ENCODE measurements at places on chromosomes 5 and 9.

DNA sequence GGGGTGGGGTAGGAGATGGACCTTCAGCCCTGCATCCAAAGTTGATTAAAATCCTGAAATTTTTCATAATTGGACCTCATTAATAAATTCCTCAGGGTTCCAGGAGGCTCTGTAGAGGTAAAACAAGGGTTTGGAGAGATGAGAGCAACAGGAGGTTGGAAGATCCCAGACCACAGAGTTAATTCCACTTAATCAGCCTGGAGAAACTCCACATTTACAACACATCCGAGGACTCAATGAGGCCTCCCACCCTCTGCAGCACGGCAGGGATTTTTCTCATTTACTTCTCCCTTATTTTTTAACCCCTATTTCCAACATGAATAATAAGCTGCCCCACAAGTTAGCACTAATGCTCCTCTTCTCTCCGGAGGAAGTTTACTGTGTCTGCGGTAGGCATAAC, 165.0 kb upstream of the MAP3K1 start:
- no peak for DNase-seq

GRCh38 chr9:8389531-8389930, 590.0 kb upstream of the DMAC1 start:
- no peak for DNase-seq

DNA sequence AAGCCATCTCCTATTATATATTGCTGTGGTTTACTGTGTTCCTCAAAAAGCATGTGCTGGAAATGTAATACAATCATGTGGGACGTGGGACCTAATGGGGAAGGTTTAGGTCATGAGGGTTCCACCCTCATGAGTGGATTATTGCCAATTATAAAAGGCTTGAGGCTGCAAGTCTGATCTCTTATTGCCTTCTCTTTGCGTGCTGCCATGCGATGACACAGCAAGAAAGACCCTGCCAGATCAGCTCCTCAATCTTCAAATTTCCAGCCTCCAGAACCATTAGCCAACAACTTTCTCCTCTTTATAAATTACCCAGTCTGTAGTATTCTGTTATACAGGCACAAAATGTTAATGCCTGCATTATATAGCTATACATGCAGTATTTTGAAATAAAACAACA, 45.4 kb downstream of the MARCHF11 start:
- DNase-seq, result no peak

GRCh38 chr5:149404746-149405549, 25.9 kb upstream of the IL17B start:
- peak; percentile 69 for DNase-seq

DNA sequence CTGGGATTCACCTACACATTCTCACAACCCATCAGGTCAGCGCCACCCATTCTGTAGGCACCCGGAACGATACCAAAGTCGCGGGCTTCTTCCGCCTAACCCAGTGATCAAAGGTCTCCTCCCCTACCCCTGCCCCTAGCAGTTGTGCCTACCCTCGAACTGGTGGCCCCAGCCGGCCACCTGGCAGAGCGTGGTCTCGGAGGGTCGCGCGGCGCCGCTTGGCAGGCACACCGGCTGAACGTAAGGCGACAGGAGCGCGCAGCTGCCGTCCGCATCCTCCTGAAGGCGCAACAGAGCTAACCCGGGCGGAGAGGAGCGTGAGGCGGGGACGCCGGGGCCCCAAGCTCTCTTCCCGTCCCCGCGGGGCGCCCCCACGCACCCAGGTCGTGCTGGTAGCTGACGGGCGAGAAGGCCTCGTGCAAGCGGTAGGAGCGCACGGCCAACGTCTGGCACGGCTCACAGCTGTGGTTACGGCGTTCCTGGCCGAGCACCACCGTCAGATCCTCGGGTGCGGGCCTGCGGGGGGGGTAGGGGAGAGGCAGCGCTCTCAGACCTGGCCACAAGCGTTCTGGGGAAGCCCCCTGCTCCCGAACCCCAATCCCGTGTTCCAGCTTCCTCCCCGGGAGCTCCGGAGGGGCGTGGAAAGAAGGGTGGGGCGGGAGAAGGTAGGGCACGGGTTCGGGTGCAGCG, 2.8 kb upstream of the PFN3 start:
- DNase-seq, result no peak

DNA sequence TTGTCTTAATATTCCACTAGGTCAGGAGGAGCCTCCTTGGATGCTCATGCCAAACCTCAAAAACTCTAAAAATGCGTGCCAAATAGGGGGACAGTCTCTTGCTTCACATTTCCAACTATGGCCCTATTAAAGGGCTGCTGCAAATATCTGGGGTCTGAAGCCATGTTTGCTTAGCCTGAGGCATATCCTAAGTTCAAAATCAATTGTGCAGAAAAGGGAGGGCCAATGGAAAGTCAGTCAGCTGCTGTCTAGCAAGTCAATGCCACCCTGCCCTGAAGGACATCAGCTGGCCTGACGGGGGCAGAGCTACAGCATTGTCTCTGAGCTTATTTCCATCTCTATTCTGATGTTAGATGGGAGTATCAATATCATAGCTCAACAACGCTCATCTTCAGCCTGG, 93.6 kb downstream of the SH3TC2 start:
- no peak for DNase-seq

GRCh38 chr5:76341651-76342334, 61.3 kb upstream of the IQGAP2 start:
- DNase-seq, result no peak

DNA sequence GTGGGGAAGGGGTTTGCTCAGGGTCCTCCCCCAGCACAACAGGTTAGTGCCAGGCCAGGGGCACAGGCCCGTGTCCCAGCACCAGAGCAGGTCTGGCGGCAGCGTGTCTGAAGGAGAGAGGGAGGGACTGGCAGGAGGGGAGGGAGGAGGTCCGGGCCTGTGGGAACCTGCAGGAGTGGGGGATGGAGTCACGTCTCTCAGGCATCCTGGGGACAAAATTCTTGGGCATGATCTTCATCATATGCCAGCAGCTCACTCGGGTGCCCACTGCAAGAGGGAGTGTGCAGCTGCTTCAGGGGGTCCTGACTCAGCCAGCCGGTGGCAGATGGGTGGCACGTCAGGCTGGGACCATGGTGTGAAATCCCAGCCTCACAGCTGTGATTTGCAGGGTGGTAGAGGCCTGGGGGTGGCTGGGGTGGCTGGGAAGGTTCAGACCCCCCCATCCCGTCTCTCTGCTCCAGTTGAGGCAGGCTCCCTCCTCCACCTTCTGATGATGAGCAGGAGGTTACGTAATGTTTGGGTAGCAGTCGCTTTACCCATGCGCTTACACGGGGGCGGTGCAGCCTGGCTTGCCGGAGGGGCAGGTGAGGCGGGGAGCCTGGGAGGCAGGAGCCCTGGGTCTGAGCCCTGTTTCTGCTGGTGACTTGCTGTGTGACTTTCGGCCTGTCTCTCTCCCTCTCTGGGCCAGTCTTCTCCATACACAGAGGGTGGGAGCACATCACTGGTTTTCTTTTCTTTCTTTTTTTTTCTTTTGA, 40.5 kb downstream of the NCS1 start:
- no peak for DNase-seq

GRCh38 chr5:143229896-143230675, 173.4 kb downstream of the NR3C1 start:
- no peak for DNase-seq

DNA sequence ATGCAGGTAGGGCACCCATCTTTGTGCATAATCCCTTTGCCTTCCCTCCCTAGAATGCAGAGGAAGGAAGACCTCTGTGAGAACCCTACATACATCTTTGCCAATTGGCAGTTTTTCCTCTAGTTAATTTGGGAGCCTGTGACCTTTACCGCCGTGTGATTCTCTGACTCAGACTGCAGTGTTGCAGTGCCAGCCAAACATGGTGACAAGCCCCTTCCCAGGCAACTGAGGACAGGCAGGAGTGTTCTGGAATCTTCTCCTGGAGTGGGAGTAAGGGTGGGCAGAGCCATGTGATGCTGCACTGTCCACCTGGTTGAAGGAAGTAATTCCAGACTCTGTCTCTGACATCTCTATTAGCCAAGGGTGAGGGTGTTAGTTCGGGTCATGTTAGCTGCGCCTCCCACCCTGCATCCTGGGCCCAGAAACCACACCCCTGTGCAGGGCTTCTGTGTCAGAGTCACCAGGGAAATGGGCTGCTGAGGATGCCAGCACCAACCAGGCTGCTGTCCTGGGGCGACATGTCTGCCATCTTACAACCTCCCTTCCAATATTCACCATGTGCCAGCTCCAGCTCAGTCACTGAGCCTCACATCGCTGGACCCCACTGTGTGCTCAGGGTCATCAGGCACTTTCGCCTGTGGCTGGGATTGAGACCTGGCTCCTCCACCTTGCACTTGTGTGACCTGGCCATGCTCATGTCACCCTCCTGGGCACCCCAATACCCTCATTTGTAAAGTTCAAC, 21.8 kb downstream of the KCNIP1 start:
- DNase-seq, result no peak

DNA sequence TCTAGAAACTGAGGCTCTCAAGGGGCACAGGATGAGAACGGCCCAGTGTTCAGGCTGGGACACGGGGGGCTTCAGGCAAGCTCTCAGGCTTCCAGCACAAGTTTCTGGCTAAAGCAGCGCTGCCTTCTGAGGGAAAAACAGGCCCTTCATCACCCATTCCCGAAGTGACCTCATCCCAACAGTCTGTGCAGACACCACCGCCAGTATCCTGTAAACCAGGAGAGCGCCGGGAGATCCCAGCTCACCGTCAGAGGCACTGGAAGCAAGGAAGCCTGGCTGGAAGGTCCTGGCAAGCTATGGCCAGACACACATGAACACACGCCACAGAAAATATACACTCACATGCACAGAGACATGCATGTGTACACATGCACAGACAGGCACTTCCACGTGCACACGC, 8.8 kb downstream of the SLC12A7 start:
- DNase-seq, result no peak

DNA sequence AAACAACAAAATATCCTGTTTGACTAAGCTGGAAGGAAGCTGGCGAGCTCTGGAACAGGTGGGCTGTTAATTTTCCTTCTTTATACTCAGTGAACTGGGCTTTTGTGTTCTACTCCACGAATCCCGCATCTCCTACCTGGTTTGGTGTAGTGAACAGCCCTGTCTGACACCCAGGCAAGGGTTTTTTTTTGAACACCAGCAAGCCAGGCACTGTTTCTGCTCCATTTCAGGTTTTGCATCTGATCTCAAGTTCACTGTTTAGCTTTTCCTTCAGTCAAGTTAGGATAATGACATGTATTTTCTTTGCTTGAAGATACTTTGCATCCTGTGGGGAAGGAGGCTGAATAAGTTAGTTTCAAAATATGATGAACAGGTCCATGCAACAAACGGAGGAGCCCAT, 204.5 kb downstream of the SEMA6A start:
- no peak for DNase-seq

- no peak for DNase-seq
These were observed 294.0 kb downstream of the YTHDC2 start for GRCh38 chr5:113807427-113807991.

GRCh38 chr5:76715736-76716455, at the start of gene F2R:
Gene F2R, plus strand, starts transcription at chr5:76716126. Its CDS starts 182 bp downstream, at chr5:76716308.
- peak; percentile 85 for DNase-seq

- no peak for DNase-seq
These were observed 205.5 kb downstream of the PAX5 start for GRCh38 chr9:36828611-36829013.

GRCh38 chr5:79171635-79172245, 60.1 kb downstream of the BHMT start:
- no peak for DNase-seq

- no peak for DNase-seq
These were observed 324.4 kb downstream of the ENC1 start for GRCh38 chr5:74316064-74316603.

- no peak for DNase-seq
These were observed 33.4 kb upstream of the SPATA31E1 start for GRCh38 chr9:87849144-87849758.

GRCh38 chr9:27487128-27487640, 36.9 kb upstream of the IFNK start:
- DNase-seq, result no peak

DNA sequence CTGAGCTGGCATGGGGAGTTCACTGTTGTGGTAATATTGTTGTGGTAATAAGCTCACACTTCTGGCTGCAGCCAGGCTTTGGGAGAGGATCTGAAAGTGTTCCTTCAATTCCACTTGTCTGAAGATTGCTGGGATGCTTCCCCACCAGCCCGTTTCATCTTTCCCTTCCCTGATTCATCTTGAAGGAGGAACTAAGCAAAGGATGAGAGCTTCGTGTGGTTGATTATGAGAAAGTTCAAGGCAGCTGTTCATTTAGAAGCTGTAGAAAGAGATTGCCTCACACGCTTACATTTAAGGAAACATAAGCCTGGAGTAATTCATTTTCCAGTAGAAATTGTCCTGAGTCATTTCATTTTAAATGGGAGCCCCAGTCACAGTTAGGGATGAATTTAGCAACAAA, 122.4 kb upstream of the GAS1 start:
- no peak for DNase-seq

- DNase-seq, result no peak
These were observed 45.7 kb downstream of the SH3GL2 start for GRCh38 chr9:17624571-17624970.

GRCh38 chr5:126754609-126755008, 22.3 kb upstream of the LMNB1 start:
- DNase-seq, result no peak

- DNase-seq, result no peak
These were observed 480.9 kb upstream of the PAPPA start for GRCh38 chr9:115672477-115673316.

GRCh38 chr5:149961957-149962409, 1.4 kb downstream of the SLC26A2 start:
- DNase-seq, result no peak

- DNase-seq, result no peak
These were observed 12.8 kb upstream of the ZFP62 start for GRCh38 chr5:180873615-180874520.

DNA sequence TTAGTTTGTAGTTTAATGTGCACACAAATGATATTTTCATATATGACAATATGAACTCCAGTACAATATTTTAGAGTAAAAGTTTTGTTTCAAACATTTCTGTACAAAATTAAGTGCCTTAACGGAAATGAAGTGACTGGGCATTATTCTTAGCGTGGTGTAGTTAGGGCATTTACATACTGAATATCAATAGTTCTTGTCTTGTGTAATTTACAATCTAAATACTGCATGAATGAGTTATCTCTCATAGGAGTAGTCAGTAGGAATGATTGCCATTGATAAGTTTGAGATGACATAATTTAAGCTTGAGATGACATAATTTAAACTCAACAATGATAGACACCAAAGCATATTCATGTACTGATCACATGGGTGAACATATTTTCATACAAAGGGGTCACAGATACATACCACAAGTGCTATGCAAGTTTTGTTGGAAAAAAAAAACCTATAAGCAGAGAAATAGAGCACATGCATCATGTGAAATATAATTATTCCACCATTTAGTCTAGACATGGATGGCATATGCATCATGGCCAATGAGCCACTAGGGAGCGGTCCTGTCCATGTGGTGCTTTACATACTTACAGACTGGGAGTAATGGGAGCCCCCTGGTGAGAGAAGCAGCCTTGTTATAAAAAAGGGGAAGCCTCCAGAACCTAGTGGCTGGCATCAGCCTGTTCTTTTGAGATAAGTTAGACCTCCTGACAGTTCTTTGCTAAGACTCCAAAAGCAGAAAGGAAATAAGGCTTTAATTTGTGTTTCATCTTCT, 1523.9 kb downstream of the MAT2B start:
- DNase-seq, result no peak

GRCh38 chr5:15584528-15584927, 84.5 kb downstream of the FBXL7 start:
- DNase-seq, result no peak

- DNase-seq, result no peak
These were observed 170.7 kb downstream of the TSSK1B start for GRCh38 chr5:113264046-113264445.

GRCh38 chr5:74517700-74518099, 122.8 kb downstream of the ENC1 start:
- DNase-seq, result no peak

Measured in coronary artery (tissue), 2 donors.